ENCODE measurements at places on chromosomes 7 and 10.

GRCh38 chr10:71247804-71248203 is 35.4 kb downstream of the UNC5B start:
- no peak for DNase-seq

- DNase-seq = peak; percentile 38
Observed at GRCh38 chr10:6070660-6071059, 8.5 kb upstream of the IL2RA start.

DNA sequence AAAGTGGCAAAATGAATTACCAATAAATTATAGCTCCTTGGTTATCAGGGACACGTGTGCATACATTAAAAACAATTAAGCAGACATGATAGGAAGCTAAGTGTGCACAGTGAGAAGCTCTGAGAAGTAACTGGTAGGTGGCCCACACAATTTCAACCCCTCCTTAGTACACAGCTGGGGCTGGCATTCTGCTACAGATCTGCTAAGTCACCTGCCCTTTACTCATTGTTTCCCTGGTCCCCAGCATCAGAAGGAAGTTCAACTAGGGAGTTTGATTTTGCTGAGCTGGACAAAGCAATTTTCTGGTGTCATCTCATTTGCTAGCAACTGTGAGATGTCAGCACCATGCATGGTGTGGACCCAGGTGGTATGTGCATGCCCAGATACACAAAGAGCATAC is 424.1 kb upstream of the NPVF start:
- DNase-seq = no peak

- DNase-seq = no peak
Observed at GRCh38 chr10:59372543-59372942, 10.2 kb upstream of the FAM13C start.

GRCh38 chr10:70378122-70378521 is 4.3 kb downstream of the LRRC20 start:
- DNase-seq = no peak
